ENCODE measurements at places on chromosomes 6 and 20.

- DNase-seq: no peak
These were observed 260.6 kb downstream of the EYA4 start for GRCh38 chr6:133501675-133502270.

- DNase-seq: no peak
These were observed 13.4 kb upstream of the CPNE5 start for GRCh38 chr6:36852481-36853147.

- DNase-seq: no peak
These were observed 275.9 kb upstream of the PRND start for GRCh38 chr20:4445784-4446183.

DNA sequence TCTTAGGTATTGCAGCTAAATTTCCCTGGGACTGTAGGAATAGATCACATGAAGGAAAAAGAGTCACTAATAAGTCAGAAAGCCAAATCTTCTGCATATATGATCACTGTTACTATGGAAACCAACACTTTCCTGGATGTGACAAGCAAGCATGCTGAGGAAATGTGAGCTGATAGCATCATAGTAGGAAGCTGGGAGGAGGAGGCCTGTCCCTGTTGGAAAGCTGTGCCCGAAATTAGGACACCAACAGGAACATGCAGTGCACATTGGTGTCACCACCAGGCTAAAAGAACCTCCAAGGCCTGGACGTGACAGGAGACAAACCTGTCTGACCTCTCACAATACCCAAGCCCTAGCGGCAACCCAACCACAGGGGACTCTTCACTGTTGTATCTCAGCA, 181.9 kb upstream of the PCSK2 start:
- DNase-seq: no peak

- DNase-seq: no peak
These were observed 8.5 kb downstream of the TNFAIP3 start for GRCh38 chr6:137875606-137876005.

GRCh38 chr20:22574545-22575086, 9.8 kb downstream of the FOXA2 start:
- no peak for DNase-seq

DNA sequence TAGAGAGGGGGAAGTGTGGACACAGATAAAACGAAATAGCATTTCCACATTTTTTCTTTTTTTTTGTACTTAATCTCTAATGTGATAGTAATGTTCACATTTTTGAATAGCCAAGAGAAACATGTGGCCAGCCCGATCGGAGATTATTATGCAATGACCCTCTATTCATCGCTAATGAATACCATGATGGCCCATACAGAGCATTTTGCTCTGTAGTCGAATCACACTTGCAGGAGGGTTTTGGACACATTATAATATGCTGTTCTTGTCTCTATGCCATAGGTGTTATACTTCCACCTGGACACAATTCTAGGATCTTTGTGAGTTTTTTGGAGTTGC, 60.1 kb downstream of the MTHFD1L start:
- no peak for DNase-seq

DNA sequence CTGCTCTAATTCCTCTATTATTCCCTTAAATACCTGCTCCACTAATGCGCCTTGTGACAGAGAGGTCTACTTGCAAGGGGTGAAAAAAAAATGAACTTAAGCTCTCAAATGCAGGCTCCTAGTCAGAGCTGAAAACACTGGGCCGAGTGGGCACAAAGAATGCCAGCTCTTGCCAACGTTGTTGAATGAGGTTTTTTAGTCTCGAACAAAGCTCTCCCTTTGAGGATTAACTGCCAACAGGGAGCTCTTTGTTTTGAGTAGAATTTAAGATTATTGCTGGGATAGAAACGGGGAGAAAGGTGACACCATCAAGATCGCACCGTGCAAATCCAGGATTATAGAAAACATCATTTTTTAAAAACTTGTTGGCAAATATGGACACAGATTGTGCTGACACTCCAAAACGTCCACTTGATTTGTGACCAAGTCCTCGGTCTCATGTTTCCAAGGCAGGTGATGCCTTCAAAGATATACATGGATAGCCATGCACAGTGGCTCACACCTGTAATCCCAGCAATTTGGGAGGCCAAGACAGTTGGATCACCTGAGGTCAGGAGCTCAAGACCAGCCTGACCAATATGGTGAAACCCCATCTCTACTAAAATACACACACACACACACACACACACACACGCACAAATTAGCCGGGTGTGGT, 163.2 kb downstream of the BMP7 start:
- DNase-seq: no peak

GRCh38 chr6:14831937-14832336, 413.9 kb upstream of the JARID2 start:
- no peak for DNase-seq

GRCh38 chr20:50373674-50374286, 136.4 kb upstream of the PTPN1 start:
- DNase-seq: no peak

DNA sequence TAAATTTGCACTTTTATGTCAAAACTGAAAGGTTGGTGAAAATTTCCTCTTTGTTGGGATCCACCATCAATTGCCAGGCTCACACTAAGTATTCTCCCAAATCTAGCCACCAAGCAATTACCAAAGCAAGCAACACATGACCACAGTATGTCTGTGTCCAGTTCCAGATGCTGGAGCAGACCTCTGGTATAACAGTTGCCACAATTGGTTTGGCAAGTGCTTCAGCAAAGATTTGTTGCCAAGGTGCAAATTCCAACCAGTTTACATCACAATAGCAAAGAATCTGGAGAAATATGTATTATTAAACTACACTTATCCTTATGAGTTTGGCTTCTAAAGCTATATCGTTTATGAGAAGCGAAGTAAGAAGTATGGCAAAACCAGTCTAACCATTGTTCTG, 6.4 kb downstream of the GTF2H5 start:
- no peak for DNase-seq
